H7 (cell line): ENCODE measurements at places on chromosomes 16 and 17. TPM values are rescaled to one million over a fixed set of nuclear protein-coding genes. Genes with fewer than 3 reads are reported as not detected.
A peak's percentile ranks its signal among the peaks of the same experiment; 100 is the strongest.

GRCh38 chr16:72138064-72138572 lies 33.8 kb downstream of the PMFBP1 start:
- DNase-seq, result no peak

DNA sequence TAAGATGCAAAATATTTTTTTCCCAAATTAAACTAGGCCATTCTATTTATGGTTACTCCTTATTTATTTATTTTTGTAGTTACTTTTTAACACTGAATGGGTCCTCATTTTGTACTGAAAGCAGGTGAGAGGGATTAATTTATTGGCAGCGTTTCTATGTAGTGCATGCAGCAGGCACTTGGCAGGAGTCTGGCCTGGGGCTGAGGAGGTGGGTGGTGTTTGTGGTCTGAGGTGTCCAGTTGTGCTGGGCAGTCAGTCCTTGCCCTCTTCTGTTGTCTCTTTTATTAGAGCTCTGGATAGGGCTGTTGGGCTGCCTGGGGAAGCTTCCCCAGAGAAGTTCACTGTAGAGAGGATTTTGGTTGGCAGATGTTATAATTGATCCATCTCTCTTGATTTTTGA lies 12.7 kb downstream of the SEC14L1 start:
- no peak for DNase-seq

DNA sequence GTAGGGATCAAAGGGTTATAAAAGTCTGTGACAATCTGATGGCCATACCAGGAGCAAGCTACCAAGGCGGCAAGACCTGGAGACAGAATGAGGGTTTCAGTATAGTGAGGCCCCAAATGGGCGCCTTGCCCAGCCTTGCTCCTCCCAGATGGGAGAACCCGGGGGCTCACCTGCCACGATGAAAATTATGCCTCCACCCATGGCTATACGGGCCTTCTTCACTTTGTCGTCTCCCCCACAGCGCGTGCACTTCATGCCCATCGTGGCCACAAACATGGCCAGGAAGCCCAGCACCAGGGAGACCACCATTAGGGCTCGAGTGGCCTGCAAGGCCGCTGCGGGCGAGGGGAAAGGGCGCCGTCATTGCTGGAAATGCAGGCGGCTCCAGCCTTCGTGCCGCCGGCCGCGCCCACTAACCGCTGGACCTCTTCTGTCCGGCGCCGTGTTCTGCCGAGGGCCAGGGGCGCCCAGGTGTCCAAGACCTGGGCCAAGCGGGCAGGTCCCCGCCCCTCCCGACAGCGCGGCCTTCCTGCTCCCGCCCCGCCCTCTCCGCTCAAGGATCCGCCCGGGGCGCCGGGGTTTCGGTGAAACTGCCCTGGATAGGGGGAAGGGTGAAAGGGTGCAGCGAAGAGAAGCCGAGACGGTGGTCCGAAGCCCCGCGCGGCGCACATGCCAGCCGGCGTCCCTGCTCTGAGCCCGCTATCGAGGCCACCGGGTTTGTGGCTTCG lies 1.5 kb downstream of the CLDN7 start:
- DNase-seq, result peak; percentile 94

- DNase-seq, result no peak
Observed at GRCh38 chr16:23557779-23558702, 514 bp downstream of the UBFD1 start.

GRCh38 chr16:87698241-87698640 lies 67.5 kb downstream of the KLHDC4 start:
- DNase-seq, result no peak

GRCh38 chr17:39629898-39630297 lies 3.1 kb downstream of the PPP1R1B start:
- DNase-seq, result no peak

DNA sequence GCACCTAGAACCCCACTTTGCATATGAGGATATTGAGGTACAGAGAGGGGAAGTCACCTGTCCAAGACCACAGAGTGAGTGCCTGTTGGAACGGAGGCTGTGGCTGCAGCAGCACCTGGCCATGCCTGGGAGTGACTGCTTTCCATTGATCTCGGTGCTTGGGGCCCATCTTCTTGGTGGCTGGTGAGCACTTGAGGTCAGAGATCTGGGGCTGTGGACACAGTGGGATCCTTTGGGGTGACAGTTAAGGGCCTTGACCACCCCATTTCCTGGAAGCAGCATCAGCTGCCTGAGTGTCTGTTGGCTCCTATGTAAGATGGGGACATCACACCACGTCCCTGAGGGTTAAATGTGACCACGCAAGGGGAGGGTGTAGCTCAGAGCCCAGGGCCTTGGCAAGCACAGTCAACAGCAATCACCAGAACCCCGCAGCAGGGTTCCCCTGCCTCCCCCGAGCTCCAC lies 111.7 kb downstream of the IRF8 start:
- no peak for DNase-seq

DNA sequence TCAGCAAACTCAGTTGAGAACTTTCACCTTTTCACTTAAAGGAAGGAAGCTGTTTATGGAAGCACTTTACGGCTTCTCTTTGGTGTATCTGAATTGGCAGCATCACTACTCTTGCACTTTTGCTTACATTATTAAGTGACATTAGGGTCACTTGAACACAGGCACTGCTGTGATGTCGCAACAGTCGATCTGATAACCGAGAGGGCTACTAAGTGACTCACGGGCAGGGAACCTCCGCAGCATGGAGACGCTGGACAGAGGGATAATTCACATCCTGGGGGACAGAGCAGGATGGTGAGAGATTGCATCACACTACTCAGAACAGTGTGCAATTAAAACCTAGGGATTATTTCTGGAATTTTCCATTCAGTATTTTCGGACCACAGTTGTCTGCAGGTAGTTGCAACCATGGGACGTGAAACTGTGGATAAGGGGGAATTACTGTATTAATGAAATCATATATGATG lies 56.5 kb downstream of the DNAH2 start:
- no peak for DNase-seq

- no peak for DNase-seq
Observed at GRCh38 chr16:12906765-12907516, 5.5 kb downstream of the SHISA9 start.

ESRP2 gene
- total RNA-seq, result 15.5 and 18.0 TPM in 2 replicates

DEXI gene
- 55.9 and 63.1 TPM in 2 replicates for total RNA-seq

WFIKKN1 gene
- 4.5 and 5.5 TPM in 2 replicates for total RNA-seq
